DMS53 (cell line): ENCODE measurements at places on chromosomes 16 and 17.

GRCh38 chr17:302300-302698, 50.3 kb downstream of the RPH3AL start:
- no peak for DNase-seq

GRCh38 chr17:60106340-60107059, 27.8 kb upstream of the HEATR6 start:
- no peak for DNase-seq

GRCh38 chr16:67825119-67825518, 17.0 kb upstream of the THAP11 start:
- no peak for DNase-seq

GRCh38 chr16:86669937-86670749, 91.8 kb downstream of the FOXL1 start:
- DNase-seq, result no peak

- DNase-seq, result no peak
These were observed 5.0 kb upstream of the HOXB9 start for GRCh38 chr17:48630925-48631692.

- DNase-seq, result peak; percentile 67
These were observed 478.0 kb downstream of the SLC39A11 start for GRCh38 chr17:72614476-72614870.

DNA sequence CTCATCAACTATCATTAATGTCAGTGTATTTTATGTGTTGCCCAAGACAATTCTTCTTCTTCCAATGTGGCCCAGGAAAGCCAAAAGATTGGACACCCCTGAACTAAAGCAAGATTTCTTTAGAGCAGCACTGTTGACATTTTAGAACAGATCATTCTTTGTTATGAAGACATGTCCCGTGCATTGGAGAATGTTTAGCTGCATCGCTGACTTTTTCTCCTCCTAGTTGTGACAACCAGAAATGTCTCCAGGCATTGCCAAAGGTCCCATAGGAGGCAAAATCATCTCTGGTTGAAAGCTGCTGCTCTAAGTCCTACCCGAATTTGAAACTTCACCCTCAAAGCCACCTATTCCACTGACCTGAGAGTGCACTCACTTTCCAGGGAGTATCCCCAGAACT, 62.7 kb upstream of the IRX6 start:
- no peak for DNase-seq

- DNase-seq, result no peak
These were observed 29.8 kb upstream of the ACSF3 start for GRCh38 chr16:89063768-89064320.

- peak; percentile 70 for DNase-seq
These were observed 156.6 kb upstream of the ZFHX3 start for GRCh38 chr16:73204359-73205152.

- no peak for DNase-seq
These were observed 75.7 kb downstream of the NXN start for GRCh38 chr17:903691-904481.

DNA sequence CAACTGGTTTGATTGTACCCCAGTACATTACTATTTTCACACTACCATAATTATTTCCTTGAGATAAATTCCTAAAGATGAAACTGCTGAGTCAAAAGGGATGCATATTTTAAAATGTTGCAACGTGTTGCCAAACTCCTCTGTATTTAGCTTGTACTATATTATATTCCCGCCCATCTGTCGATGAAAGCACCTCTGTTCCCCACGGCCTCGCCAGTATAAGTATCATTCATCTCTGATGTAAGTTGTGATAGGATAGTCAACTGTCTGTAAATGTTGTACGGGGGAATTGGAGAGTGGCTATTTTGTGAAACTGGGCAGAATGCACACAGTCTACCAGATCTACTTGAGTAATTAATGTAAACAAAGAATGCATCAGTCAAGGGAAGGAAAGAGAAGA, 47.7 kb upstream of the TNRC6A start:
- DNase-seq, result no peak

- DNase-seq, result no peak
These were observed 39.3 kb downstream of the SMPD3 start for GRCh38 chr16:68408967-68409366.

DNA sequence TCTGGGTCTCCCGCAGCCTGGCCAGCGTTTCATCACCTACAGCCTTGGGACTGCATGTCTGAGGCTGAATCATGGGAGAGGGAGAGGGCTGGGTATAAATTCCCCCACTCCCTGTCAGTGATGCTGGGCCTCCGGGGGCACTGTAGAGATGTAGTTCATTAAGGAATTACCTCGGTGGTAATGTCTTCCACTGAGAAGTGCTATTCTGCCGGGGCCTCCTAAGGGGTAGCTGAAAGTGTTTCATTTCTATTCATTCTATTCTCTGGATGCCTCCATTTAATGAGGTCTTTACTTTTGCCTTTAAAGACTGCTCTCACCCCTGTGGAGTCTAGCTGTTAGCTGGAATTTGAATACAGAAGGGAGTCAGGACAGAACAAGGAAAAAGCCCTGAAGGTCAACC, 116.4 kb upstream of the HS3ST4 start:
- no peak for DNase-seq

DNA sequence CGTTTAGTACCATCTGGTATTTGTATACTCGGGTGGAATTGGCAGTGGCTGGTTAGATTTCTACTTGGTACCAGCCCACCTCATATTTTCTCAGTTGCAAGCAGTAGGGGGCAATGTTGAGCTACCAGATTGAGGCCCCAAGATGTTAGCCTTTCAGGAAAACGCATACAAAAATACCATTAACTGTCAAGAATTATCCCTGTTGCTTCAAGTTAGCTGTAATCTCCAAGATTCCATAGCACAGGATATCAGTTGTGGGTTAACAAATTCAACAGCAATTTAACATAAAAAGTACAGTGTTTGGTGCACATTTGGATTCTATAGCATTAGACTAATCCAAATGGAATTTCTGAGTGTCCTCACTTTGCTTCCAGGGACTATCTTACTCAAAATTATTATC, 188.2 kb downstream of the FTO start:
- DNase-seq, result peak; percentile 70

DNA sequence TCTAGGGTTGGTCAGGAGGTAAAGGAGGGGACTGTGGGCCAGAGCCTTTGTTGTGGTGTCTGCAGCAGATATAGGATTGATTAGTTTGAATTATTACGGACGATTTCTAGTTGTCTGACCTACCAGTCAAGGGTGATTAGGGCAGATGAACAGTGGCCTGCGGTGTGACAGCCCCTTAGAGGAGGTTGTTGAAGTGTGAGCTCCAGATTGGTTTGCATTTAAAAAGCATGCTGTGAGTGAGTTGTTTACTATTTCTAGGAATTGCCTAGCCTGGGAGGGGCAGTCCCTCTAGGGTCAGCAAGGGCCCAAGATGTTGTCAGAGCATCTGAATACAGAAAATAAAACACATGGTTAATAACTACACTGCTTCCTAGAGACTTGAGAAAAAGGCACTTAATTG, 108.8 kb downstream of the ARHGAP44 start:
- no peak for DNase-seq

- no peak for DNase-seq
These were observed 169.8 kb downstream of the MRTFB start for GRCh38 chr16:14240964-14241363.

DNA sequence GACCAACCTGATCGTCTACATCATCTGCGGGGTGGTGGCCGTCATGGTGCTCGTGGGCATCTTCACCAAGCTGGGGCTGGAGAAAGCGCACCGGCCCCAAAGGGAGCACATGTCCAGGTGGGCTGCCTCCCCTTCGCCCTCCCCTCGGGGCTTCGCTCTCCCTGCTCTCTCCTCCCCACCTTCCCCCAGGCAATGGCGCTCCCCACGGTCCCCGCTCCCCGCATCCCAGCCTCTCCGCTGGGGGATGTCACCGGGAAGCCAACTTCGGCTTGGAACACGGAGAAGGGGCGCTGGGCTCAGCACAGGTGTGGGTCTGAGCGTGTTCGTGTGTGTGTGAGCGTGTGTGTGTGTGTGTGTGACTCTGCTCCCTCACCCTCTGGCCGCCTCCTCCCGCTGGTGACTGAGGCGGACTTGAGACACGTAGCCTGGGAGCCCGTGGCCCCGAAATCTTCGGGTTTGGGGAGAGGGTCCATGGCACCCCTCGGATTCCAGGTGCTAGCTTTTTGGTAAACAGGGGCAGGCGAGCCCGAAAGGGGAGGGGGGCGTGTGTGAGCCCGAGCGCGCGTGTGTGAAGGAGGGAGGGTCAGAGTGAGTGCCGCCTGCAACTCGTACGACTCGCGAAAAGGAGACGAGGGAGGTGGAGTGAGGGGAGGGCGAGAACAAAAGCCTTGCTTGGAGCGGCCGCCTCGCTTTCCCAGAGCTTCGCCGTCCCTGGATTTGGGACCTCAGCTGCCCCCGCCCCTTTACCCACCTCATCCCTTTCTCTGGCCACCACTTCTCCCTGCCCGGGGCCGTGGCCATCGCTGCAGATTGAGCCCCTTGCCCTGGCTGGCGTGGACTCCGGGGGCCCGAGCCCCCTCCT, 1.3 kb downstream of the SHISA9 start:
- no peak for DNase-seq

- DNase-seq, result peak; percentile 24
These were observed 23.1 kb downstream of the GPT2 start for GRCh38 chr16:46907061-46907774.

GRCh38 chr16:81517629-81518438, 73.2 kb downstream of the CMIP start:
- no peak for DNase-seq

DNA sequence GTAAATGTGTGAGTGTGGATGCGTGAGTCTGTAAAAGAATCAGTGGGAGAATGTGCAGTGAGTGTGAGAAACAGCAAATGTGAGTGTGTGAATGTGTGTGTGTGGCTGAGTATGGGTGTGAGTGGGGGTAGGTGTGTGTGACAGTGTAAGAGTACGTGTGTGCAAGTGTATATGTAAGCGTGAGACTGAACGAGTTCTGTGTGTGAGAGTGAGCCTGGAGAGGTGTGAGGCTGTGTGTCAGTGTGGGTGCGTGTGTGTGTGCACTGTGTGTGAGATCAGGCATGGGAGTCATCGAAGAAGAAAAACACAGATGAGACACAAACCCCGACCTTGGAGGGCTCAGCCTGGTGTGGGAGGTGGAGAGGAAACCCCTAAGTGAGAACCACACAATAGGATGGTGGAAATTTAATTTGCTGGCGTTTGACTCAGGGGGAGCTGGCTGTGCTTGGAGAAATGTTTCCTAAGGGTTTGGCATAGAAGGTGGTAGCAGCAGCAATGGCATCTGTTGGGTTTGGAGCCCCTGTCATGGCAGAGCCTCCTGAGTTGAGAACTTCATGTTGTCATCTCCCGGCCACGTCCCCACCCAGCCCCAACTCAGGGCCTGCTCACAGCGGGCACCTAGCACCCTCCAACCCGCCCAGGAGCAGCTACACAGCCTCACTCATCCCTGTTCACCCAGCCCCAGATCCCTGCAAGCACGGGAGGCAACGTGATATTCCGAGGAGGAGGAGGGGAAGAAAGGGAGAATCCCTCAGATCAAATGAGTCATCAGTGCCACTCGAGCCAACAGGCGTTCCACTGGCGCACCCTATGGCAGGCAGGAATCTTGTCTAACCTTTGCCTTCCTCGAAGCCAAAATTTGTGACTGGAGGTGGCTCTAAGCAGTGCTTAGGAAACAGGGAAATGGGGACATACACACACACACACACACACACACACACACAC, 14.3 kb upstream of the NUBP1 start:
- DNase-seq, result peak; percentile 91

DNA sequence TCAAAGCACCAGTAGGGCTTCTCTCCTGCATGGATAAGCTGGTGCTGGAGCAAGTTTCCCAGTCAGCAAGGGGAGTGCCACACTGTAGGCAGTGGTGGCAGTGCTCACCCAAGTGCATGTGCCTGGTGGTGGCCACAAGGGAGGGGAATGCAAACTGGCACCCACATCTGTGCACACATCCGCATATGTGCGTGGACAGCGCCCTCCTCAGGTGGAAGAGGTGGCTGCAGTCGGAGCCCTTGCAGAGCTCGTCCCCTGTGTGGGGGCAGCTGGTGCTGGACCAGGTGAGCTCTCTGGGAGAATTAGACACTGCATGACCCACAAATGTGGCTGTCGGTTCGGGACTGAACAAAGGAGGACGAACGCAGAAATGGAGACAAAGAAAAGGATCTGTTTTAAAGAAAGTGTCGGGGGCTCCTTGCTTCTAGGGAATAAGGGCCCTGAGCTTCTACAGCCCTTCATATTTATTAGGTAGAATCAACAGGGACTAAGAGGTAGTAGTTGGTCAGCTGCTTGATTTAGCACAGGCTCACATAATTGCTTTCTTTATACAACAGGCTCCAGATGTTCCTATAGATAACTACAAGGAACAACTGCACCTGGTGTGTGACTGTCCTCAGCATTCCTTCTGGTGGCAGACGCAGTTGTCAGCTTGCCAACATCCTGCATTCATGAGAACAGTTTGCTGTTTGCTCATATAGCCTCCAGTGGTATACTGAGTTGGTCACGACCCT, 5.3 kb upstream of the ZNF689 start:
- peak; percentile 67 for DNase-seq

DNA sequence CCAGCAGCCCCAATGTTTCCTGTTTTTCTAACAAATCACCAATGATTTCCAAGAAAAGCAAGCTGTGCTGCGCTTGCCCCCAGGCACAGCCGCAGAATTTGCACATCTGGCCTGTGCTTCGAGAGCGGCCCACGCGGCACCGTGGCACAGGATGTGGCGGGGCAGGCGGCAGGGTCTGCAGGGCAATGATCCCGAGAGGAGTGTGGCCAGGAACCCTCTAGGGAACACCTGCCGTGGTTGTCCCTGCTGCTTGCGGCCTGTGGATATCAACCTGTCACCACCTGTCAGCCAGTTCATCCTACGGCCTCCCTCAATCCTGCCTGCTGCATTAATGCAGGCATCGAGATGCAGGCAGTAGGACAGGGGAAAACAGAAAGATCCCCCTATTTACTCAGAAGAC, 24.0 kb downstream of the PIK3R5 start:
- no peak for DNase-seq

GRCh38 chr17:77741109-77741508, 217.4 kb upstream of the TNRC6C start:
- no peak for DNase-seq

DNA sequence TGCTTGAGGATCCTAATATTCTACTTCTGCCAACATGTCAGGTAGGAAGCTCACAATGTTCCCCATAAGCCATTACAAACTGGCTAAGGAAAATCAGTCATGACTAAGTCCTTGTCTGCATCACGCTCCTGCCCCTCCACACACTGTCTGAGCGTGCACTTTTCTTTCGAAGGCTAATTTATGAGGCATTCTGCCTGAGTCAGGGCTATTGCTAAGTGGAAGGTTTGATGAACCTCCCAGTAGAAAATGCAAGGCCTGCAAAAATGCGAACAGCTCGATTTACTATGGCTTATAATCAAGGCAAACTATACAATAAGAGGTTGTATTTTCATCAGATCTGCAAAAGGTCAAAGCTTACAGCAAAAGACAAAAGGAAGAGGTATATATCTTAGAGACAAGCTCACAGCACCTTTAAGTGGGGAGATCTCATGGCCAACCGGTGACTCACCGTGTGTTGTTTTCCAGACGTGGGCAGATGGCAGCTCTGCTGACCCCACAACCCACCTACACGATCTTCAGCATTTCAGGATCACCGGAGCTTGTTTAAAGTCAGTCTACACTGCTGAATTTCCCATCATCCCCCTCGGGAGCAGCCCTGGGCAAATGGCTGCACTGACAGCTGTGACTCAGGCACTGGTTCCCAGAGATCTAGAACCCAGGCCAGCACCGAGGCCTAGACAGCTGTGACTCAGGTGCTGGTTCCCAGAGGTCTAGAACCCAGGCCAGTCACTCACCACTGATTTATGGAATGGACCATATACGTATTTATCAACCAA, 26.1 kb downstream of the MEAK7 start:
- no peak for DNase-seq

GRCh38 chr16:57984443-57985203, 13.7 kb upstream of the CNGB1 start:
- DNase-seq, result no peak

GRCh38 chr17:413706-414380, 61.2 kb upstream of the RPH3AL start:
- DNase-seq, result no peak
